Regular cardiac myocyte (primary cell): ENCODE measurements at places on chromosomes 5 and 9. TPM values are rescaled to one million over a fixed set of nuclear protein-coding genes. Genes with fewer than 3 reads are reported as not detected.

The FOXE1 gene
- total RNA-seq = under 0.01 TPM in 2 replicates

The CAMK4 gene
- 5.1 and 5.8 TPM in 2 replicates for total RNA-seq

The LRRC19 gene
- not detected in 2 replicates for total RNA-seq

The RASEF gene
- under 0.01 and 0.28 TPM in 2 replicates for total RNA-seq

The NR6A1 gene
- 0.19 and 0.56 TPM in 2 replicates for total RNA-seq

The EMB gene
- total RNA-seq = 13.5 and 15.9 TPM in 2 replicates

The DBH gene
- total RNA-seq = not detected in 2 replicates

The CXCL14 gene
- under 0.01 and 0.56 TPM in 2 replicates for total RNA-seq

The CSF1R gene
- 0.56 and 0.58 TPM in 2 replicates for total RNA-seq

The TMEM141 gene
- total RNA-seq = 84.2 and 95.0 TPM in 2 replicates

The LRRC14B gene
- total RNA-seq = not detected in 2 replicates

The FREM1 gene
- total RNA-seq = not detected in 2 replicates

The TGFBI gene
- total RNA-seq = 601 and 2,751 TPM in 2 replicates

The PDE6A gene
- total RNA-seq = not detected in 2 replicates

The CDH10 gene
- 1.9 and 3.9 TPM in 2 replicates for total RNA-seq

The PTGS1 gene
- 47.2 and 71.3 TPM in 2 replicates for total RNA-seq

The TAF11L5 gene
- not detected in 2 replicates for total RNA-seq

The RPS14 gene
- 3,397 and 3,748 TPM in 2 replicates for total RNA-seq

The CATSPER3 gene
- total RNA-seq = 0.38 TPM in 1 of 2 replicates, not detected in the other

The NUTM2F gene
- not detected in 2 replicates for total RNA-seq

The DOK3 gene
- total RNA-seq = 3.3 and 6.8 TPM in 2 replicates

The SPAAR gene
- total RNA-seq = 0.85 and 5.0 TPM in 2 replicates

The DNAI1 gene
- total RNA-seq = 0.28 TPM in 1 of 2 replicates, not detected in the other

The NCBP1 gene
- total RNA-seq = 39.5 and 83.2 TPM in 2 replicates

The C8G gene
- total RNA-seq = 0.19 TPM in 1 of 2 replicates, not detected in the other

The F2RL1 gene
- 24.3 and 64.8 TPM in 2 replicates for total RNA-seq

The MTAP gene
- total RNA-seq = 33.5 and 49.5 TPM in 2 replicates

The CCL27 gene
- not detected in 2 replicates for total RNA-seq

The ITGA1 gene
- total RNA-seq = 28.9 and 92.2 TPM in 2 replicates

The BTNL8 gene
- total RNA-seq = not detected in 2 replicates

The SPATA31A7 gene
- not detected in 2 replicates for total RNA-seq

The C9orf50 gene
- total RNA-seq = 0.28 TPM in 1 of 2 replicates, not detected in the other

The PCDHB9 gene
- total RNA-seq = under 0.01 and 0.56 TPM in 2 replicates

The SV2C gene
- total RNA-seq = under 0.01 TPM in 1 of 2 replicates, not detected in the other

The ATP10B gene
- total RNA-seq = not detected in 2 replicates

The NME5 gene
- 0.77 and 1.7 TPM in 2 replicates for total RNA-seq

The DPYSL3 gene
- total RNA-seq = 88.8 and 112 TPM in 2 replicates

The GLRA1 gene
- total RNA-seq = not detected in 2 replicates

The SELENOP gene
- total RNA-seq = 4.8 and 37.2 TPM in 2 replicates

The MED22 gene
- total RNA-seq = 13.5 and 15.1 TPM in 2 replicates

The PPP2R2B gene
- 1.7 TPM in 1 of 2 replicates, not detected in the other for total RNA-seq

The PCDHGA10 gene
- total RNA-seq = 1.2 and 3.4 TPM in 2 replicates

The MLLT3 gene
- total RNA-seq = 27.8 and 32.7 TPM in 2 replicates

The GCNT4 gene
- 1.5 and 4.2 TPM in 2 replicates for total RNA-seq

The ADAMTS19 gene
- under 0.01 and 0.28 TPM in 2 replicates for total RNA-seq

The PCDHA13 gene
- under 0.01 TPM in 1 of 2 replicates, not detected in the other for total RNA-seq

The ANKRD55 gene
- total RNA-seq = under 0.01 TPM in 1 of 2 replicates, not detected in the other
